ENCODE measurements at places on chromosomes 5 and 9. TPM values are rescaled to one million over a fixed set of nuclear protein-coding genes. Genes with fewer than 3 reads are reported as not detected.

- no peak for DNase-seq
- H3K27ac ChIP-seq: no peak overlapping the region
- H3K36me3 ChIP-seq: no peaks in the 10 kb centered on the region
- H3K27me3 ChIP-seq: no peaks in the 10 kb centered on the region
- no peak overlapping the region for H3K4me3 ChIP-seq
Observed at GRCh38 chr9:37496020-37496419, 10.3 kb downstream of the POLR1E start.

RLN2 gene
- total RNA-seq: 1.9 TPM

ADGRD2 gene
- not detected for total RNA-seq

GRCh38 chr5:104598285-104598684, 1035.7 kb upstream of the NUDT12 start:
- no peak overlapping the region for H3K27ac ChIP-seq
- no peak overlapping the region for H3K4me3 ChIP-seq
- H3K36me3 ChIP-seq: no peaks in the 10 kb centered on the region
- DNase-seq: no peak
- H3K4me1 ChIP-seq: no peaks in the 10 kb centered on the region

TJP2 gene
- 35.8 TPM for total RNA-seq

DNA sequence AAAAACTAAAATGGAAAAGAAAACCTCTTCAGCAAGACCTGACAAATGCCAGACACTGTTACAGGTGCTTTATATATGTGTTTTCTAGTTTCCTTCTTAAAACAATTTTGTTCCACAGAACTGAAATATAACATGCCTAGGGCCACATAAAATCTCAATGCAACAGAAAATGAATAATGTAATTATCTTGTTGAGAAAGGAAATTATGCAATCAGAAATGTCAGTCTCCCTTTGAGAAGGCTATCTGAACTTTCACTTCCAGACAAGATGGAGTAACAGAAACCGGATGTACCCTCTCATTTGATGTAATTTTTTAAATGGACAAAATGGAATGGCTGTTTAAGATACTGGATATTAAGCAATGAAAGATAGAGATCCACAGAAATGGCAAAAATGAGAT, 79.2 kb downstream of the AGTPBP1 start:
- H3K27ac ChIP-seq: no peak overlapping the region
- no peaks in the 10 kb centered on the region for H3K27me3 ChIP-seq
- H3K36me3 ChIP-seq: no peaks in the 10 kb centered on the region

DNA sequence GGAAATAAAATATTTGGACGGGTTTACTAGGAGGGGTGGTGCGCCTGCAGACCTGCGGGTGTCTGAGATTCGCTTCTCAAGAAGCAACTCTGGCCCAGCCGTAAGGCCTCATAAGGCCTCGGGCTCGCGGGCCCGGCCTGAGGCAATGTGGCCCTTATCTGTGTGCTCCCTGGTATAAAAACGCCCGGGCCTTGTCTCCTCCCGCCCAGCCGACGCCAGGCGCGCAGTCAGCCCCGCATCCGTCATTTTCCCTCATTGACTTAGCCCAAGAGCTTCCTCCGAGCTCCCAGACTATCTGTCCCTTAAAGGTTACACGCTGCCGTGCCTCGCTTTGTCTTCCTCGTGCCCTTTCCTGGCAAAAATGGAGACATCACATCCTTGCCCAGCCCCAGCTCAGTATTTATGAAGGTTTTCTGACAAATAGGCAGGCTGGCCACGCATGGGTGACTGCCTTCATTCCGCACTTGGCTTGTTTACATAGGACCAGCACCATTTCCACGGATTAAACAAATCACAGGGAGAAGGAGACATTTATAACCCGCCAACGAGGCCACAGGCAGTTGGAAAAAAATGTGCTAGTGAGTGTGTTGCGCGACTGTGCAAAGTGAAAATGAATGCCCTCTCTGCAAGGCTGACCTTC, 74.5 kb upstream of the TBCA start:
- H3K4me1 ChIP-seq: no peaks in the 10 kb centered on the region
- no peaks in the 10 kb centered on the region for H3K27me3 ChIP-seq
- H3K4me3 ChIP-seq: no peak overlapping the region
- H3K27ac ChIP-seq: no peak overlapping the region

GRCh38 chr9:111114486-111114885, 76.2 kb upstream of the LPAR1 start:
- no peak overlapping the region for H3K27ac ChIP-seq
- no peaks in the 10 kb centered on the region for H3K27me3 ChIP-seq
- H3K36me3 ChIP-seq: no peaks in the 10 kb centered on the region
- no peaks in the 10 kb centered on the region for H3K4me1 ChIP-seq

GRCh38 chr9:24413651-24414050, 132.0 kb downstream of the IZUMO3 start:
- no peak overlapping the region for H3K4me3 ChIP-seq
- no peak overlapping the region for H3K27ac ChIP-seq
- no peaks in the 10 kb centered on the region for H3K4me1 ChIP-seq
- no peak for DNase-seq
- H3K36me3 ChIP-seq: no peaks in the 10 kb centered on the region

Data from Caco-2 (cell line).